Fibroblast of skin of left biceps (primary cell): ENCODE measurements at places on chromosomes 1 and 21.

DNA sequence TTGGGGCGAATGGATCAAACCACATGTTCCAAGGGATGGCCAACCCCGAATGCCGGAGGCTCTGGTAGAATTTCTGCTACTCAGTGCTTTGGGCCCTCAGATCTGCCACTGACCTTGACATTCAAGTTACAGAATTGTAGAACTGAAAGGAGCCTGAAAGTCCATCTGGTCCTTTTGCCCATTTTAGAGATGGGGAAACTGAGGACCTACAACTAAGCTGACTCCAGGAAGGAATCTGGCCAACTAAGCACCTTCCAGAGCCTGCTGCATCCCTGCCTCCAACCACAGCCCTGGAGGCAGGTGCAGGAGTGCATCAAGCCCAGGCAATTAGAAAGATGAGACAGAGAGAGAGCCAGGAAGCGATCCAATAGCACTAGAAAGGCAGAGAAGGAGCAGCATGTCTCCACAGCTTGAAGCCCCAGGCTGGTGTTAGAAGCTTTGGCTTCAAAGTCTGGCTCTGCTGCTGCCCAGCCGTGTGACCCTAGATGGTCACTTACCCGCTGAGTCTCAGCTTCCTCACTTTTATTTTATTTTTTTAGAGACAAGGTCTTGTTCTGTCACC lies 1.3 kb upstream of the CTRC start:
- DNase-seq, result no peak

- DNase-seq, result no peak
These were observed 4.4 kb upstream of the PHTF1 start for GRCh38 chr1:113763661-113764060.

GRCh38 chr1:97936976-97937375 lies 16.1 kb upstream of the DPYD start:
- DNase-seq, result no peak

DNA sequence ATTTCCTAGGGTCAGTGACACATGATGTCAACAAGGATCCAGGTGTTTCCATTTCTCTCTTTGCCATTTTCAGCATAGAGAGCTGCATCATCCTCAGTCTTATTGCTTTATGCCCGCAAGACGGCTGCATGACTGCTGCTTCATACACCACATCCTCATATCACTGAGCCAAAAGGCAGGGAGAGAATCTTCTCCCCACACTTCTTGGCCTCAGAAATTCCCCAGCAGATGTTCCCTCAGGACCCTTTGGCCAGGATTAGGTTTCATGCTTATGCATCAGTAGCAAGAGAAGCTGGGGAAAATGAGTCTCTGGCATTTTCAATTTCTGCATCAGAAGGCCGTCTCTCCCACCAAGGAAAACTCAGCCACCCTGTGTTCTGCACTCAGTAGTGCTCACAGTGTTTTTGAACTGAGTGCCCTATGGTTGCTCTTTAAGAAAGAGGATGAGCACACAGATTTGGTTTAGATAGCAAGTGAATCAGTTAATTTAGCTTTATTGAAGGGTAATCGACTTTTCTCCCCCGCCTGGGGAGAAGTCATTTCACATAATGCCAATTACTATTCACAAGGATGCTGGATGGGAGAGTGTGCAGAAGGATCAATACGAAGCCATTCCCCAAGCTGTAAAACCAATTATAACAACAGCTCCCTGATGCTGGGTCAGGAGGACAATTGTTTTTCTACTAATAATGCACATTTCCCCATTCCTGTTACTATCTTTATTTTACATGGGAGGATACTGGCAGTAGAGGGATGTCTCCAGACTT lies 360.2 kb downstream of the HHIPL2 start:
- no peak for DNase-seq

DNA sequence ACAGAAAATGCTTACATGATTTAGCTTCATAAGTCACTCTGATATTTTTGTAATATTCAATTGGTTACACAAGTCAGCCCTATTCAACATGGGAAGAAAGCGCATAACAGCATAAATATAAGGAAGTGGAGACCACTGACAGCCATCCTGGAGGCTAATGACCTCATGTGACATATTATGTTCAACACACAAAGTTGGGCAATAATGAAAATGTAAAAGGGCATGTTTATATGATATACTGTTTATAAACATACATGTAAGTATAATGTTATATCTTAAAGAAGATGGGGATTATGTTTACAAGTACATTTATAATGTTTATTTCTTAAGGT lies 30.2 kb downstream of the EVI5 start:
- DNase-seq, result no peak

GRCh38 chr1:53278298-53278725 lies 40.0 kb upstream of the MAGOH start:
- no peak for DNase-seq

- DNase-seq, result no peak
These were observed 309.5 kb downstream of the ASTN1 start for GRCh38 chr1:176854758-176855745.
